ENCODE measurements at places on chromosomes 5 and 9.

- DNase-seq: no peak
Measured at GRCh38 chr9:78707080-78707479, 410.2 kb downstream of the PSAT1 start.

- no peak for DNase-seq
Measured at GRCh38 chr5:143052967-143053682, 282.9 kb downstream of the ARHGAP26 start.

GRCh38 chr5:107232293-107232692 is 438.4 kb downstream of the EFNA5 start:
- DNase-seq: no peak

- no peak for DNase-seq
Measured at GRCh38 chr5:137252512-137252911, 246.6 kb downstream of the SPOCK1 start.

DNA sequence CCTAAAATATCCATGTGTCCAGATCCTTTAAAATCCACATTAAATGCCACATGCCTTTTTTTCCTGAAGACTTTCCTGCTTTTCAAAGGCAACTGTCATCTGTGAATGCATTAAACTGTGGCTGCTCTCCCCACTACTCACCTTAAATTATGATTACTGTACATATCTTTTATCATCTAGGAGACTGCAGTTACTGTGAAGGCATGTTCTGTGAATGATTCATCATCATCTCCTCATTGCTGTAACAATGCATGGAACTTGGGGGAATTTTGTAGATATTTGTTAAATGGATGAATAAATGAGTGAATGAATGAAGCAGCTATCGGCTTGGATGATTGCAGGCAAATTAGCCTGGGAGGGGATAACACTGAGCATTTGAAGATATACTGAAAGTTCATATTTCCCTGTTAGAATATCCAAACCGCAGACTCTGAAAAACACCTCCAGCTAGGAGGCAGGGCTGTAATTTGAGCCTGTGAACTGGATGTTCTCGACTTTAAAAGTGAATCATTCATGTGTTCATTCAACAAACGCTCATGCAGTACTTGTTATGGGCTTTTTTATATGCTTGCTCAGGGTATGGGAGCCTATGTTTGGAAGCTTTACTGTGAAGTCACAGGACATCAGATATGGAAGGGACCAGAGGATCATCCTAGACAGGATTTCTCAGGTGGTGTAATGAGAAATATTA is 519.2 kb downstream of the KIF4B start:
- DNase-seq: no peak

- DNase-seq: no peak
Measured at GRCh38 chr9:13137426-13137825, 142.1 kb downstream of the MPDZ start.

GRCh38 chr9:19498015-19498414 is 89.2 kb downstream of the ACER2 start:
- DNase-seq: no peak

- peak; percentile 99 for DNase-seq
Measured at GRCh38 chr9:107637421-107638420, 148.2 kb upstream of the KLF4 start.

GRCh38 chr9:13151489-13151888 is 128.0 kb downstream of the MPDZ start:
- DNase-seq: no peak

Measured in muscle of arm (tissue), 14 donors.